Karpas-422 (cell line): ENCODE measurements at places on chromosomes 7 and 10. TPM values are rescaled to one million over a fixed set of nuclear protein-coding genes. Genes with fewer than 3 reads are reported as not detected.

TRIM50 gene
- not detected in 2 replicates for total RNA-seq

PGAM2 gene
- total RNA-seq = 1.9 TPM in 1 of 2 replicates, not detected in the other

DNA sequence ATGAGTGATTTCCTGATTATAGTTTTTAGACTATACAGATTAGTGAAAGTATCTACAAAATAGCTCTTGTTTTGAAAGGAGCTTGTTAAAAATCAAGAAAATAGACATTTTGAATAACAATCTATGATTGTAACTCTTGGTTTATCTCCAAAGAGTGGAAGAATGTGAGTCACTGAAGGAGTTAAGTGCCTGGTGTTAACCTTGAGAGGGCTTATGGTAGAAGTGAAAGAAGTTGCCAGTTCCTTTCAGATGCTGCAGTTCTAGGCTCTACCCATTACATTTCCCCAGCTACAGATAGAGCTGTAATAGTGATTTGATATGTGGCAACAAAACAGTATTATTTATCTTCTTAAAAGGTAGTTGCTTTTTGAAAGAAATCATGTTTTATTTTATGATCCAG lies 12.7 kb downstream of the NRBF2 start:
- DNase-seq = peak; percentile 44
- no peaks in the 10 kb centered on the region for H3K27me3 ChIP-seq
- H3K27ac ChIP-seq = peak overlapping the region; percentile 40
- H3K36me3 ChIP-seq = peaks cover 8% of the 10 kb centered on the region; the same call in 1 of the 2 replicates
- peaks cover 27% of the 10 kb centered on the region for H3K4me1 ChIP-seq
- peak overlapping the region; percentile 1; the same call in 1 of the 2 replicates for H3K4me3 ChIP-seq

DNA sequence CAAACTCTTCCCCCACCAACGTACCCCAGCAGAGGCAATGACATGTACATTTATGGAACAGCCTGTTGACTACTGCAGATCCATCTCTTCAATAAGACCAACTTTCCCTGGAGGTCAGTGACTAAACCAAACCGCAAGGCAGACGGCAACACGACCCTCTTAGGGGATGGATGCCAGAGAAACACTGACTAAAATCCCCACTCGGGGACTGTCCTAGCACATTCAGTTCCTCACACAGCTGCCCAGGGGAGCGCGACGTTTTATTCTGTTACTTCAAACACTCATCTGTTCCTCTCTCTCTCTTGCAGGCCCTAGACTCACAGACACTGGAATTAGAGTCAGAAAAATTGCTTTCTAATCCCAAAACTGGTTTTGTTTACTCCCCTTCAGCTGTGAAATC lies 146.5 kb upstream of the PRSS1 start:
- H3K27me3 ChIP-seq = no peaks in the 10 kb centered on the region
- no peaks in the 10 kb centered on the region for H3K36me3 ChIP-seq
- no peaks in the 10 kb centered on the region for H3K4me1 ChIP-seq
- DNase-seq = no peak

- H3K4me1 ChIP-seq = peaks cover 33% of the 10 kb centered on the region
- peaks cover 5% of the 10 kb centered on the region; the same call in 1 of the 2 replicates for H3K36me3 ChIP-seq
- no peak overlapping the region for H3K4me3 ChIP-seq
- no peaks in the 10 kb centered on the region for H3K27me3 ChIP-seq
- H3K27ac ChIP-seq = no peak overlapping the region
- DNase-seq = peak; percentile 86
Observed at GRCh38 chr7:106166651-106167342, 54.7 kb upstream of the SYPL1 start.

GRCh38 chr7:36986948-36987724 lies 262.8 kb upstream of the AOAH start:
- H3K27me3 ChIP-seq = no peaks in the 10 kb centered on the region
- peak; percentile 78 for DNase-seq
- H3K27ac ChIP-seq = no peak overlapping the region
- H3K36me3 ChIP-seq = no peaks in the 10 kb centered on the region
- H3K4me3 ChIP-seq = no peak overlapping the region
- peaks cover 42% of the 10 kb centered on the region for H3K4me1 ChIP-seq

DNA sequence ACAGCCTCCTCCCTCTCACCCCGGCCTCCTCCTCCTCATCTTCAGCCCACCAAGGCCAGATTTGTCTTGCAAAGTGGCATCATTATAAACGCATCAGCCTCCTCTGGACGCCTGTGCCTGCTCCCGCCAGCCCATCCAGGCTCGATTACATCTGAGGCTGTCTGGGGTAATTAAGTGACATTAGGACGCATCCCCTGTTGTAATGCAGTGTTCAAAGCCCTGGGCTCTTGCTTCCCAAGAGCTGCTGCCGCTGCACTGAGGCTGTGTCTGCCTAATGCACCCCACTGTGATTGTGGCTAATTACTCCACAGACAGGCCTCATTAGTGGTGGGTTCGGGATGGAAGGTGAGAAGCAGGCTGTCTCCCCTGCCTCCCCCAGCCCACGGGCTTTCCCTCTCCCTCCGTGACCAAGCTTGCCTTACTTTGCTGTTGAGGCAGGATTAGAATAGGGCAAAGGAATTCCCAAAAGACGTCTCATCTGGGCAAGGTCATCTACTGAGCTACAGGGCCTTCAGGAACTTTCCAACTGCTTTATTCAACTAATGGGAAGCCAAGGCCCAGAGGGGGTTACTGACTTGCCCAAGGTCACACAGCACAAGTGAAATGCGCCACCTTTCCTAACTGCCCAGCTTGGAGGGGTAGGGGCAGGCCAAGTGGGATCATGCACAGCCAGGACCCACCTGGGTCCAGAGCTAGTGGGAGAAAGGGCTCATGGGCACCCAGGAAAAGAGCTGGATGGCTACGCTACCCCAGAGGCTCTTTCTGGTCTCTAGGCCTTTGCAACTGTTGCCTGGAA lies 66.2 kb upstream of the PCBD1 start:
- no peak overlapping the region for H3K27ac ChIP-seq
- no peaks in the 10 kb centered on the region for H3K36me3 ChIP-seq
- no peak for DNase-seq
- H3K4me3 ChIP-seq = no peak overlapping the region
- H3K27me3 ChIP-seq = no peaks in the 10 kb centered on the region

GRCh38 chr7:82017334-82017943 lies 247.6 kb upstream of the HGF start:
- no peaks in the 10 kb centered on the region for H3K36me3 ChIP-seq
- DNase-seq = no peak
- no peak overlapping the region for H3K27ac ChIP-seq
